Naive thymus-derived CD4-positive, alpha-beta T cell (primary cell): ENCODE measurements at places on chromosomes 4 and X.

GRCh38 chr4:139761461-139761860, 95.8 kb downstream of the MGST2 start:
- no peak for DNase-seq

GRCh38 chr4:156946516-156947424, 24.8 kb downstream of the PDGFC start:
- no peak for DNase-seq

GRCh38 chr4:22521240-22521639, 5.4 kb upstream of the ADGRA3 start:
- no peak for DNase-seq

GRCh38 chr4:159363361-159363760, 260.5 kb downstream of the RAPGEF2 start:
- no peak for DNase-seq

GRCh38 chr4:648579-649292, 23.4 kb downstream of the PDE6B start:
- no peak for DNase-seq

DNA sequence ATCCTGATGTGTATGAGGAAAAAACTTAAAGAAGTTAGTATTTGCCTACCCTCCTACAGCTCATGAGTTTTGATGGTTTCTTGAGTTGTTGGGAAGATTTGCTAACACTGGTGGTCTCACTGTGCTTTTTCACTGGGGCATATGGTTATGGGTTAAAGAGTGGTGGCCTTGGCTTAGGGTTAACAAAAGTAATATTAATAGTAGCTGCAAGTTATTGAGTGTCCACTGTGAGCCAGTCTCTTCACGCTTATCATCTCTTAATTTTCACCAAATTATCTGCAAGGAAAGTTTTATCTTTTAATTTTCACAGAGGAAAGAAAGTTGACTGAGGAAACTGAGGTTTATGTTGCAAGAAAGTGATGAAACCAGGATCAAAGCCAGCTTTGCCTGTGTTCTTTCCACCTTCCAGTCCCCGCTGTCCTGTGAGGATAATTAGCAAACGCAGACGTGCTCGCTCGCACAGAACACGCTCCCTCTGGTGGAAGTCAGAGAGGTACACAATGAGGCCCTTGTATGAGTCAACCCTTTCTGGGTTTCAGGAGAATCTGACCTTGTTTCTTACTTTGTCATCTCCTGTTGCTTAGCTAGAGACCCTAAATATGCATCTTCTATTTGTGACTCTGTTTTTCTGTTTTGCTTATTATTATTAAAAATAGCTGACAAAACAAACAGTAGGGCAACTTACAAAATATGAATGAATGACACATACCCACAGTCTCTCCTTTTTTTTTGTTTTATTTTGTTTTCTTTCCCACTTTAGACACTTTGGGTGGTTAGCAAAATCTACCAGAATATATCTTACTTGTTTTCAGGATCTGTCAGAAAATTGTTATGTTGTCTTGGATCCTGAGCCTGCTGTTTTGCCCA, 94.3 kb downstream of the DDIT4L start:
- peak; percentile 40 for DNase-seq

DNA sequence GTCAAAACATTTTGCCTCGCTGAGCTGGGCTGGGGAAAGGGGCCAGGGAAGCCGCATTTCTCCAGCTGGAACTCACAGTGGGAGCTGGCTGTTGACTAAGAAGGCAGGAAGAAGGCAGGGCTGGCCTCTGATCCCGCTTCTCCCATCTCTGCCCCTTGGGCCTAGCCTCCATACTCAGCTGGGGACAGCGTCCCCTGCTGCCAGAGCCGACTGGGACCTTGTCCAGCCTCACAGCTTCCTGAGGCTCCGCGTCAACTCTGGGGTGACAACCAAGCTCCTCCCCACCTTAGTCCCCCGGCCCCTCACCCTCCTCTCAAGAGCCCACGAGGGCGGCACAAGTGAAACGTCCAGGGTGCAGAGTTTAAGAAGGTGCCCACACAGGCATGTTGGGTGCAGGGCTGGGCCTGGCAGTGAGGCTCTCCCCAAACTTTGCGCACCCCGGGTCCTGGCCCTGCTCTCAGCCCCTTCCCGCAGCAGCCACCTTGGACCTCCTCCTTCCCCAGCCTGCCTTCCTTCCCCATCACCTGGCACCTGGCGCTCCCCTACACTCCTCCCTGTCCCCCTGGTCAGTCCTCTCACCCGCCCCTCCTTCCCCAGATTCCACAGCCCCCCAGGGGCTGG, 100.8 kb downstream of the PSAPL1 start:
- no peak for DNase-seq

DNA sequence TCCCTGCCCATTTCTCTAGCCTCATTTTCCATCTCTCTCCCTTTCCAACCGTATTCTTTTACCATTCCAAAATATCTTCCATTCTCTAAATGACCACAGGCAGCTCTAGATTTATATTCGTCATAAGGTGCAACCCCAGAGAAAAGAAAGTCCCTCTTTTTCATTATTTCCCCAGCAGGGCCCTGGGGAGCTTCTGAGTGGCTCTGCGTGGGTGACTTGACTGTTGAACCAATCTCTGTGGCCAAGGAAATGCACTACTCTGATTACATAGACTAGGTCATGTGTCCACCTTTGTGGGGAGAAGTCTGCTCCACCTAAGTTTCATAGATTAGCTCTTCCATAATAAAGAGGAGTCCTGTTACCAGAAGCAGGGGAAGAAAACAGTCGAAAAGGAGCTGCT, 51.4 kb downstream of the ATOH1 start:
- no peak for DNase-seq

GRCh38 chr4:2253160-2254084, 8.5 kb downstream of the MXD4 start:
- no peak for DNase-seq

DNA sequence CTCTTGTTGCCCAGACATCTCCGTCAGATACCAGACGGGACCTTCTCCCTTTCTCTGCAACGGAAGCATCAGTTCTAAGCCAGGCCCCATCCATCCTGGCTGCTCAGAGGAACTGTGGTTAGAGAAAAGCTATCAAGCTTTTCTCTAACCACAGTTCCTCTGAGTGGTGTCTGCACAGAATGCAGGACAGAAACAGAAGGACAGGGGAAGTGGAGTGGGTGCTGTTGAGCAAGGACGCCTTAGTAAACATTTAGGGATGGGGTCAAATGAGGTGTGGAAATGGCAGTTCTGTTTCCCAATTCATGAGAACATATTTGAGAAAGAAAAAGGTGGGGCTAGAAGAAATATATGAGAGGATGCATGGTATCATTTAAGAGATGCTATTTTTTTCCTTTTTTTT, 283.8 kb downstream of the CRLF2 start:
- DNase-seq, result no peak

DNA sequence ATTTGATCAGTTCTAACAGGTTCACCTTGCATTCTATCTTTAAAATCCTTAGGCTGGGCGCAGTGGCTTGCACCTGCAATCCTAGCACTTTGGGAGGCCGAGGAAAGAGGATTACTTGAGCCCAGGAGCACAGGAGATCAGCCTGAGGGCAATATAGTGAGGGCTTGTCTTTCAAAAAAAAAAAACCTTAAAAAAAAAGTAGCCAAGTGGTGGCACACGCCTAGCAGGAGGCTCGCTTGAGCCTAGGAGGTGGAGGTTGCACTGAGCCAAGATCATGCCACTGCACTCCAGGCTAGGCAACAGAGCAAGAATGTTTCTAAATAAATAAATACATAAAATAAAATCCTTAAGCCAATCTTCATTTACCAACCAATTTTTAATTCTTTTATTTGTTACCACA, 75.6 kb downstream of the PRSS12 start:
- DNase-seq, result no peak

DNA sequence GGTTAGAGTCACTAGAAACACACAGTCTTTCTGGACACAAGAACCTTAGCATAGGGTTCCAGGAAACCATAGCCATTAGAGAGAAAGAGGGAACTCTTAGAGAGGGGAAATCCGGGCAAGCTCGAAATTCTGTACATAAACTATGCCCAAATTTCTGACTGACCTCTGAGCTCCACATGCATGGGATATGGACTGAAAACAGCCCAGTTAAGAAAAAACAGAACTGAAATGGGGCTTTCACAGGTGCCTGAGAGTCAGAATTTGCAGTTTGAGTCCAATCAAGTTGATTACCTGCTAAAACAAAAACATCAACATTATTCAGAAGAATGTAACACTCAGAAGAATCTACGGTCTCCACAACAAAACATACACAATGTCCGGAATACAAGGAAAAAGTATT, 13.1 kb downstream of the DCHS2 start:
- no peak for DNase-seq

GRCh38 chr4:168304744-168305459, 13.7 kb downstream of the DDX60 start:
- DNase-seq, result no peak

DNA sequence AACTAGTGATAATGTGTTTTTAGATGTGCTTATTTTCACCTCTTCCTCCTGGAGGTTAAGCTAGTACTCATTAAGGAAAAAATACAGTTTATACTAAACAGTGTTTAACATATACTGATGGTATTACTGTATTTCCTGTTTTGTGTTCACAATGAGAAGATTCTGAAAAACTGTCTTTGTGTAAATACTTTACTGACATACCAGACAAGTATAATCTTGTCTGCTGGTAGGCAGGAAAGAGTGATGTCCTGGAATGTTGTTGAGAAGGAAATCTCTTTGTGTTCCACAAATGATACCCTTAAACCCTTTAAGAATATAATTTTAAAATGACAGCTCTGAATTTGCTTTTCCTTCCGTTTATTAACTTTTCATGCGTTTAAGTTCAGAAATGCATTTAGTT, 205.5 kb upstream of the NUDT6 start:
- DNase-seq, result no peak

DNA sequence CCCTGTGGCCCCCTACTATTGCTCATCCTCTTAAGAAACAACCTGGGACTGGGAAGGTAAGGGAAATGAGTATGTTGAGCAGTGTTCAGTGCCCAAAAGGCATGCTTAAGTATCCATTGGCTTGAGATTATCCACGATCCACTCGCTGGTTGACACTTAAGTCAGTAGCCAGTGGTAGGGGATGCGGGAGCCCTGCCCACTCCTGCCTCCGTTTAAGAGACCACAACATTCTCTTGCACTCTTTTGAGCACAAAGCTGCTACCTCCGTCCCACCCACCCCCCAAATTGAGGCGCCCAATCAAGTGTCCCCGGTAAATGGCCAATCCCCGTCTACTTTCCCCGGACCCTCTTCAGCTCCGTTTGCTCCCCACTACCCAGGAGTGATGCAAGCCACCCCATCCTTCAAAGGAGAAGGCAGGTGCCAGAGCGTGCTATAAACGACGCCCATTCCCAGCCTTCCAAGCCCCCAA, 25.0 kb downstream of the UTP14A start:
- no peak for DNase-seq

DNA sequence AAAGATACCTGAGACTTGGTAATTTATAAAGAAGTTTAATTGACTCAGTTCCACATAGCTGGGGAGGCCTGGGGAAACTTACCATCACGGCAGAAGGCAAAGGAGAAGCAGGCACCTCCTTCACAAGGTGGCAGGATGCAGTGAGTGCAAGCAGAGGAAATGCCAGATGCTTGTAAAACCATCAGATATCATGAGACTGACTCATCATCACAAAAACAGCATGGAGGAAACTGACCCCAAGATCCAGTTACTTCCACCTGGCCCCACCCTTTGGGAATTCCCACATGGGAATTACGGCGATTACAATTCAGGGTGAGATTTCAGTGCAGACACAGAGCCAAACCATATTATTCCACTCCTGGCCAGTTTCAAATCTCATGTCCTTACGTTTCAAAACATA, 514.7 kb upstream of the SPANXN1 start:
- no peak for DNase-seq
